Right hindlimb (tissue), 1 donor: ENCODE measurements at places on chromosomes 7 and 10.

- DNase-seq: peak; percentile 84
These were observed 11.9 kb upstream of the TSPAN15 start for GRCh38 chr10:69439350-69439739.

DNA sequence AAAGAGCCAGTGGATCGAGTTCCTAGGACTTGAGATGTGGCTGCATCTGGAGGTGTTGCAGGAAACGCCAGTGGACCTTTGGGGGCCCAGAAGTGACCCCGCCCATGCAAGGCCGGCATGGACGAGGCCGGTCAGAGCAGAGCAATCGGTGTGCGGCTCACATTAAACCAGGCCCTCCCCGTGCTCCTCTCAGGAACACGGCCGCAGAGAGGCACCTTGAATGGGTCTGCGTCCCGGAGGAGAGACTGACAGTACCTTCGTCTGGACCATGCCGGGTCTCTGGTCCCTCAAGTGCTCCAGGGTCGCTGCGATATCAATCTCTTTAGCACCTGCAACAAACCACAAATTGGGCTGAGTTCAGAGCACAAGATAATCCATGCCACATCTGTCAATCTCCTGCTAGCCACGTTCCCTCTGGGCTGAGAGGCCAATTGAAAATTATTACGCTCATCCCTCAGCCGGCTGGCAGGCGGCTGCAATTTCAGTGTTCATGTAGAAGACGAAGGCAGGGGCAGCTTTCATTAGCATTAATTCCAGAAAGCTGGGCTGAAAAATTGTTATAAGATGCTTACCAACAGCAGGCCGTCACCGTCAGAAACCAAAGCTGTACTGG, 212.0 kb downstream of the DNAJB6 start:
- DNase-seq: no peak

GRCh38 chr7:132118641-132119040, 457.6 kb downstream of the PLXNA4 start:
- DNase-seq: no peak

DNA sequence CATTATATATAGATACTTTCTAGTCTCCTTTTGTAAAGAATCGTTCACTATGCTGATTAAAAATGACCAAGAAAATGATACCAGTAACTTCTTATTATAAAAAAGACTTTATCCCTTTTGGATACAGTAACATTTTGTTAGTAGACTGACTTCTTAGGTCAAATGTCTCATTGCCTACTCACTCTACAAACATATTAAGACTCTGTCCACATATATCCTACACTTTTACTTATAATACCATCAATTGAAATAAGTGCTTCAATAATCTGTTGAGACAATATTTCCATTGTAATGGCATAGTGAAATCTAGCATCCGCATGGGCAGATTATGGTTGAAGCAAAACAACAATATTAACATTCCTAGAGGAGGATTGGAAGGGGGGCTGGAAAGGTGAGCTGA, 180.6 kb downstream of the ARL4A start:
- no peak for DNase-seq

GRCh38 chr7:8371742-8372141, 61.7 kb upstream of the NXPH1 start:
- DNase-seq: no peak

DNA sequence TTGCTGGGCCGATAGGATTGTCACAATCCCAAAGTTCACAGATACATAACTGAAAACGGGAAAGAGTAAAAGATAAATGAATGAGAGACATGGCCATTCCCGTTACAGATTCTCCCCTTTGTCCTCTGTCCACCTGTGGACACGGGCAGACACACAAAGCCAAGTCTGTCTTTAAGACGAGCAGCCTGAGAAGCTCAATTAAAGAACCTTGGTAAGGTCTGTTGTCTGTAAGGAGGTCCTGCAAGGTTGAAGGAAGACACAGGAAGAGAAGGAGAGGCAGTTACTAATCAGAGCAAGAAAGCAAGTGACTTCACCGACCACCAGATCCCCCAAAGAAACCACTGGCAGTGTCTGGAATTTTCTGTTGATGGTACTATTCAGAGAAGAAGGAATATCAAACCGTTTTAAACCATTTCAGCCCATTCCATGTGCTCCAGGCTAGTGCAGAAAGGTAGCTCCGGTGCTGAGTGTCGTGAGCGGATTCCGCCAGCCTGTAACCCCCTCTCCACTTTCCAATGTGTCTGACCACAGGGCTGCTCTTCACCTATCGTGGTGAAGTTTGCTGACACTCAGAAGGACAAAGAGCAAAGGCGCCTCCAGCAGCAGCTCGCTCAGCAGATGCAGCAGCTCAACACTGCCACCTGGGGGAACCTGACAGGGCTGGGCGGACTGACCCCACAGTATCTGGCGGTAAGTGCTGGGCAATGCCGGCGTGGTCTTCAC, 252.6 kb downstream of the CELF2 start:
- DNase-seq: peak; percentile 88

- DNase-seq: no peak
These were observed 1080.6 kb upstream of the LRRN3 start for GRCh38 chr7:110010359-110010758.

- DNase-seq: peak; percentile 44
These were observed 18.5 kb upstream of the FAM133B start for GRCh38 chr7:92608380-92609322.

GRCh38 chr10:108454793-108455192, 1290.3 kb upstream of the SORCS1 start:
- DNase-seq: peak; percentile 40

DNA sequence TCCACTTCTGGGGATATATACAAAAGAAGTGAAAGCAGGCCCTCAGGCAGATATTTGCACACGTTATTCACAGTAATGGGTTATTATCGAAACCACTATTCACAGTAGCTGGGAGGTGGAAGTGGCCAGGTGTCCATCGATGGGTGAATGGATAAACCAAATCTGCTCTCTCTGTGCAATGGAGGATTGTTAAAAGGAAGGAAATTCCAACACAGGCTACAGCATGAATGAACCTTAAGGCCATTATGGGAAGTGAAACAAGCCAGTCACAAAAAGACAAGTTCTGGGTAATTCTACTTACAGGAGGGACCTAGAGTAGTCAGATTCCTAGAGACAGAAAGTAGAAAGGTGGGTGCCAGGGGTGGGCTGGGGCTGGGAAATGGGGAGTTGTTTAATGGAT, 48.5 kb upstream of the BHLHA15 start:
- DNase-seq: no peak

GRCh38 chr7:94055963-94056362, 51.8 kb upstream of the BET1 start:
- no peak for DNase-seq

- DNase-seq: peak; percentile 48
These were observed at the start of gene ZNF804B for GRCh38 chr7:88759230-88760135. ZNF804B (plus strand) TSS chr7:88759700; CDS start chr7:88759977, 277 bp downstream.

DNA sequence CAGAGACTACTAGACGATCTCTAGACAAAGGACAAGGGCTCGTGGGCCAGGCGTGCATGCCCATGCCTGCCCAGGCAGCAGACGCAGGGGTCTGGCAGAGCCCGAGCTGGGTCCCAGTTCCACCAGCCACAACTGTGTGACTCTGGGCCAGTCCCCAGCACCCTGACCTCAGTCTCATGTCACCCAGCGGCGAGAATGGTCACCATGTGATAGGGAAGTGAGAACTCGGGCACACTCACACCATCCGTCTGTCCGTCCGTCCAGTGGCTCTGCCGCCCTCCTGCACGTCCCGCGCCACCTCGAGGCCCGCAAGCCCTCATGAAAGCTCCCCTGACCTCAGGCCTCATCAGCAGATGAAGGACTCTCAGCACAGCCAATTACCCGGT, 280.0 kb downstream of the ELFN1 start:
- DNase-seq: no peak

- no peak for DNase-seq
These were observed 506 bp upstream of the FAM170B start for GRCh38 chr10:49134327-49134726.

DNA sequence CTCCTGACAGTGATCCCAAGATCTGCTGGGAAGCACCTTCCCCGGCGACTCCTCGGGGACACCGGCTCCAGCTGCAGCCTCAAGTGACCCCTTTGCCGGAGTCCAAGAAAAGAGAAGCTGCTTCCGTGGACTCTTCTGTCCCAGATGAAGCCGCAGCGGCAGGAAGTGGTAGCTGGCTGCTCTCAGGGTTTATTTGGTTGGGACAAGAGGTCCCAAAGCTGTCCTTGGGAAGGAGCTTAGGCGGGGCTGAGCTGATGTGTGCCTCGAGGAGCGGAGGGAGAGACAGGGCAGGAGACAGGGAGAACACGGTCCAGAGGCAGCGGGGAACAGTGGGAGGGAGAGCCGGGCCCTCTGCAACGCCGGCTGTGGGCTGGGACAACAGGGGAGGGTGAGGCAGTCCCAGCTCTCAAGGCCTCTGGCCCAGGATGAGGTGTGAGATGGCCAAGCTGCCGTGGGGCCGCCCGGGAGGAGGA, 13.1 kb upstream of the FAM20C start:
- no peak for DNase-seq

- DNase-seq: no peak
These were observed 403.9 kb upstream of the CELF2 start for GRCh38 chr10:10613656-10614244.

DNA sequence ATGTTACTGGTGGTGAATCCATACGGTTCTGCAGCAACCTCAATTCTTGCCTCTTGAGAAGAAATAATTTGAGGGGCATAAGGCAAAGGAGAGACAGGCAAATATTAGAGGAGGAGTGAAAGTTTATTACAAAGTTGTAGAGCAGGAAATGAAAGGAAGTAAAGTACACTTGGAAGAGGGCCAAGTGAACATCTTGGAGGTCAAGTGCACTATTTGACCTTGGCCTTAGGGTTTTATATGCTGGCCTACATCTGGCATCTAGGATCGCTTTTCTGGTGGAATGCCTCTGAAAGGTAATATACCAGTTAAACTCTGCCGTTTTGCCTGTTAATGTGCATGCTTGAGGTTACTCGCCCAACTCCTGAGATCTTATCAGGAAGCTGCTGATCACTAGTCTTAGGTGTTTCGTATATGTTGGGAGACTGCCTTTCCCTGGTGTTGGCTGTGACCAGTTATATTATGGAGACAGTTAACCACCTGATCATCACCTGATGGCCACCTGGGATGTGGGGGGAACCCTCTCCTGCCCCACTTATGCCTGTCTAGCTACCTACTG, 66.1 kb upstream of the CYP2C18 start:
- no peak for DNase-seq

- DNase-seq: no peak
These were observed 63.1 kb upstream of the ADRB1 start for GRCh38 chr10:113980408-113981087.

DNA sequence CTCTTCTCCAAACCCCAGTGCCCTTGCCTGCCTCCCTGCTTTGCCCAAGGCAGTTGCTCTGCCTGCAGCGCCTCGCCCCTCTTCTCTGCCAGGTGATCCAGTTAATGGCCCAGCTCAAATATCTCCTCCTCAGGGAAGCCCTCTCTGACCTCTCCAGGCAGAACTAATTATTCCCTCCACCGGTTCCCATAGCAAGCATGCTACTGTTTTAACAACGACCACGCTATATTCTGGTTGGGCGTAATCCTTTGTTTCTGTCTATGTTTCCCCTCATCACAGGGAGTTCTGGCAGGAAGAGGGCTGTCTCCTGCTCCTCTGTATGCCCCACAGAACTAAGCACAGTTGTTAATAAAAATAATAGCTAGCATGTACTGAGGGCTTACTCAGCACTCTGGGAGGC, 36.8 kb upstream of the R3HCC1L start:
- no peak for DNase-seq

DNA sequence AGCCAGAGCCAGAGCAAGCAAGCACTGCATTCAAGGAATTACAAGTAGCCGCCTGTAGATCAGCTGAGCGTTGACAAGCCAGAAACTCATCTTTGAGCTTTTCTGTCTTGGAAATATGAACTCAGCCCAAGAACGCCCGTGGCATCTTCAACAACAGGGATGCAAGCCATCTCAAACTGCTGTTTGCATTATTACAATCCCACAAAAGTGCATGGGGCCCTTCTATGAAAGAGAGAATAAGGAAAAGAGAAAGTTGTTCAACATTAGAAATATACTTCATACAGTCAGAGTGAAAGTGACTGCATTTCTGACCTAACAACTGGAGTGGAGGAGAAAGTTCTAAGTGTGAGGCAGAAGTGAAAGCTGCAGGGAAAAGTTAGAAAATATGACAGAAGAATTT, 6.5 kb downstream of the SGCE start:
- DNase-seq: peak; percentile 72

DNA sequence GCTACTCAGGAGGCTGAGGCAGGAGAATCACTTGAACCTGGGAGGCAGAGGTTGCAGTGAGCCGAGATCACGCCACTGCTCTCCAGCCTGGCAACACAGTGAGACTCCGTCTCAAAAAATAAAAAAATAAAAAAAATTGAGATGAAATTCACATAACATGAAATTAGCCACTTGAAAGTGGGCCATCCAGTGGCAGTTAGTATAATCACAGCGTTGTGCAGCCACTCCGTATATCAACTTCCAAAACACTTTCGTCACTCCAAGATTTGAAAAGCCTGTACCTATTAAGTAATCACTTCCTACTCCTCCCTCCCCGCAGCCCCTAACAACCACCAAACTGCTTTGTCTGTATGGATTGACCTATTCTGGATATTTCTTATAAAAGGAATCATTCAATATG, 20.7 kb upstream of the CACUL1 start:
- no peak for DNase-seq

GRCh38 chr10:124612611-124613498, 131.3 kb downstream of the FAM53B start:
- peak; percentile 67 for DNase-seq

DNA sequence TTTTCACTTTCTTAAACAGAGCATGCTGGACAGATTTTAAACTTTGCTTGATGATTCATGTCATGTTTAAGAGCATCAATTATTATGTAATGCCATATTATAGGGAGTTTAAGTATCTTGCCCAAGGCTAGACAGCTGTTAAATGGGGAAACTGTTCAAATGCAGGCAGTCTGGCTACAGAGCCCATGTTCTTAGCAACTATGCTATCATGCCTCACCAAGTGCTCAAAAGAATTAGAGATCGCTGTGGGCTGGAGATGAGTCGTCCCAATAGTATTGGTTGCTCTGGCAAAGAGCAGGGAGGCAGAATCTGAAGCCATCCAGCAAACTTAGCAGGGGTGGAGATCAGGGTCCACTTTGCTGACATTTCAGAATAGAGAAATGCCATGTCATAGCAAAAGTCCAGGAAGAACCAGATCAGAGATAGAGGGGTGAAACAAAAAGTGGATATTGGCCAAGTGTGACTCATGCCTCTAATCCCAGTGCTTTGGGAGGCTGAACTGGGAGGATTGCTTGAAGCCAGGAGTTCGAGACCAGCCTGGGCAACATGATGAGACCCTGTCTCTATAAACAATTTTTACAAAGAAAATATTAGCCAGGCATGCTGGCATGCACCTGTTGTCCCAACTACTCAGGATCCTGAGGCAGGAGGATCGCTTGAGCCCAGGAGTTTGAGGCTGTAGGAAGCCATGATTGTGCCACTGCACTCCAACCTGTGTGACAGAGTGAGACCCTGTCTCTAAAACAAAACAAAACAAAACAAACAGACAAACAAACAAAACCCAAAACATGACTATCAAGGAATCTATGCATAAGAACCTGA, 57.8 kb downstream of the BAMBI start:
- no peak for DNase-seq

- DNase-seq: no peak
These were observed 82.8 kb downstream of the HGF start for GRCh38 chr7:81687062-81687461.

GRCh38 chr10:132627666-132628531, 90.3 kb downstream of the INPP5A start:
- peak; percentile 73 for DNase-seq
